ENCODE measurements at places on chromosomes 2 and 18.

DNA sequence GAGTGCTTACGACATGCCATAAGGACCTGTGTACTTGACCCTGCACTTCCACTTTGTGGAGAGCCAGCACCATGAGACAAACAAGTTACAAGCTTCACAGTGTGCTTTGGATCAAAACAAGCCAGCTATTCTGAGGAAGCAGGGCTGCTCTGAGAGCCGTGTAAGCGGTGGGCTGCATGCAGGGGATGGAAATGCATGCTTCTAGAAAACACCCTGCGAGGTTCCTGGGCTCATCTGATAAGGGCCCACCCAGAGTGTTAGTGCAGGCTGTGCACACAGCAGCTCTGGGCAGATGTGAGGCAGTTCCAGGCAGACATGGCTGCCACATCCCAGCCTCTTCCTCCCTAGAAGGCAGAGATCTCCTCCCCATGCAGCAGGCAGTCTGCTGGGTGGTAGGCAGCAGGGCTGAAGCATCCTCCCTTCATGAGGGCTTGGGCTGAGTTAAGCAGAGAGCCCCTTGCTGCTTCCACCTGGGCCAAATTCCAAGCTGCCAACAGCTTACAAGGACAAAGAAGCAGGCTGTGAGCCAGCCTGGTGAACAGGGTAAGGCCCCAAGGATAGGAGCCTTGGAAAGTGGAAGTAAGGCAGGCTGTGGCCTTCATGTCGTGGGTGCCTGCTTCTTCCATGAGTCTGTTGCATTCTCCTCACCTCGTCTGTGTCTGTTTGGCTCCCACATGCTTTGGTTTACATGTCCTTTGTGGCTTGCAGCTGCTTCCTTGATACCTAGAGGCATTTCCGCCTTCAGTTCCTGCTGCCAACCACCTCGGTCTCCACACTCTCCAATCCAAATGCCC is 7.7 kb downstream of the PSD4 start:
- DNase-seq, result no peak

GRCh38 chr18:47526147-47526546 is 274.7 kb upstream of the SKOR2 start:
- DNase-seq, result no peak

DNA sequence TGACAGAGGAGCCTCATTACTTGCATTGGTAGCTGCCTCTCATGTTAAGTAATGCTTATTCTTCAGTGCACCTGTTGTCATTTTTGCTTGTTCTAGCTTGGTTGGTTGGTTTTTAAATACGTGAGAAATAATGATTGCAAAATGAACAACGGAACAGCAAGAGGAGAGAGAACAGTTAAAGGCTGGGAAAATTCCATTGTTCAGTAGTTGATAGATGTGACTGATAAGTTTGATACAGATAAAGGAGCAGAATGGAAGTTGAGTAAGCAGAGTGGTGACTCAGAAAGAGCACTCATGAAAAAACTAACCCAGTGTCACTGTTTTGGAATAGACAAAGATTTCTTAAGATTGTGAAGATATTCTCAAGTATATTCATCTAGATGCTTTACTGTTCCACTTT is 50.5 kb downstream of the MTA3 start:
- DNase-seq, result no peak

DNA sequence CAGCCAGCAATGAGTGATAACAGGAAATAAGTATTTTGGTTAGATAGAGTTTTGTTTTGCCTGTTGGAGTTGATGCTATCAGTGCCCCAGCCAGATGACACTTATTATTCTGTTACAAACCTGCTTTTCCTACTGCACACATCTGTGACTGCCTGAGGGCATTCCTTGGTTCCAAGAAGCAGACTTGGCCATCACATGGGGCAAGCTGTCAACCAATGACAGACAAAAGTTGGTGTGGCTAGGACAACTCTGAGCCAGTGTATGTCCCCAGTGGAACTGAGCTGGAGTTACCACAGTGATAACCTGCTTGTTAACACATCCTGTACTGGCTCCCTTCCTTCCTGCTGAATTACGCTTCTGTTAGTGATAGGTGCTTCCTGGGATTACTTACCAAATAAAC is 54.5 kb downstream of the FAM171B start:
- DNase-seq, result no peak

DNA sequence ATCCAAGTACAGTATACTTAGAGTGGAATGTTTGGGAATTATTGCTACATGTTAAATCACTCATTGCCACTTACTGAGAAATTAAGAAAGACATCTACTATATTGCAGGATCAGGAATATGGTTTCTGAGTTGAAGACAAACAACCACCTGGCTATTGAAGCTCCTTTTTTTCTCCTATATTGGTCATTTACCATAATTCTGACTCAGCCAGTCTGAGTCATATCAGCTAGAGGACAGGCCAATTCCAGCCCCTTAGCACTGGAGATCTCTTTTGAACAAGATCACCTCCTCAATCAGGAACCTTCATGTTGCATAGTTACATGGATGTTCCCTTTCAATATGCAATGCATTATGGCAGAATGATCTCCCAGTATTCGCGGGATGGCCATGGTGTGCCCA is 42.7 kb upstream of the CDH19 start:
- DNase-seq, result no peak

- DNase-seq, result no peak
These were observed 513.8 kb downstream of the RNF144A start for GRCh38 chr2:7430869-7431641.

- DNase-seq, result no peak
These were observed 328.4 kb downstream of the CDH7 start for GRCh38 chr18:66078925-66079800.

- DNase-seq, result no peak
These were observed 22.4 kb downstream of the FOSL2 start for GRCh38 chr2:28415010-28415409.

GRCh38 chr18:51288582-51288981 is 91.1 kb upstream of the MEX3C start:
- DNase-seq, result no peak

- DNase-seq, result no peak
These were observed 38.1 kb downstream of the SMAD4 start for GRCh38 chr18:51068105-51068504.

- DNase-seq, result no peak
These were observed 484.8 kb upstream of the NETO1 start for GRCh38 chr18:73352546-73352945.

DNA sequence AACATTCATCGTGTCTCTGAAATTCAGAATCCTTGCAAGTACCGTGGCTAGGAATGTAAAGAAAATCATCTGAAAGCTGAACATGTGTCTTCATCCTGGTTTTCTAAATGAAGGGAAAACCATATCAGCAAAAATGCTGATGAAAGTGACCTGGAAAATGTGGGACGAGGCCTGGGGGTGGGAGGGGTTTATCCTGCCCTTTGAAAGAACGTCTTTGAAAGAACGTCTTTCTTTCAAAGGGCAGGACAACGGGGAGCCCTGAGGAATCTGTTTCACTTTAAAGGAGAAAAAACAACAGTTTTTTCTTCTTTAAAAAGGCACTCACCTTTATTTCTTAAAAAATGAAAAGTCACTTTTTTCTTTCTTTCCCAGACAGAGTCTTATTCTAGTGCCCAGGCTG is 185.2 kb downstream of the ALPK2 start:
- no peak for DNase-seq

- no peak for DNase-seq
These were observed 787 bp upstream of the TRIM54 start for GRCh38 chr2:27281442-27281841.

- no peak for DNase-seq
These were observed 81.7 kb downstream of the ARHGEF4 start for GRCh38 chr2:130918393-130918792.

- no peak for DNase-seq
These were observed 2.9 kb upstream of the GTF3C3 start for GRCh38 chr2:196802401-196802800.

DNA sequence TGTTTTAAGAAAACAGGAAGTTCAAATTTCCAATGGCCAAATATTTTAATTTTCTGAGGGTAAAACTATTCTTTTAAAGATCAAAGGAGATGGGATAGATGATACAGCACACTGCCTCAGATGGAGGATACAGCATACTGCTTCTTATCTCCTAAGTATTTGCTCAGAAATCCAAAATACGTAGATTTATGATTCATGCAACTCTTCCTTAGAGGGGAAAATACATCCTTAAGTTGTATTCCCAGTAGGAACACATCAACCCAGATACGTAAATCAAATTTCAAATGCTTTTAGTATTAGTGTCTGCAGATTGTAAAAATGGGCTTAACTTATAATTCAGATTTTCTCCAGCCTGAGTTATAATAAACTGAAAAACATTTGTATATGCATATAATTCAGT is 235.2 kb downstream of the ZNF385B start:
- DNase-seq, result no peak

GRCh38 chr2:188979187-188980114 is 5.3 kb downstream of the COL3A1 start:
- DNase-seq, result no peak

DNA sequence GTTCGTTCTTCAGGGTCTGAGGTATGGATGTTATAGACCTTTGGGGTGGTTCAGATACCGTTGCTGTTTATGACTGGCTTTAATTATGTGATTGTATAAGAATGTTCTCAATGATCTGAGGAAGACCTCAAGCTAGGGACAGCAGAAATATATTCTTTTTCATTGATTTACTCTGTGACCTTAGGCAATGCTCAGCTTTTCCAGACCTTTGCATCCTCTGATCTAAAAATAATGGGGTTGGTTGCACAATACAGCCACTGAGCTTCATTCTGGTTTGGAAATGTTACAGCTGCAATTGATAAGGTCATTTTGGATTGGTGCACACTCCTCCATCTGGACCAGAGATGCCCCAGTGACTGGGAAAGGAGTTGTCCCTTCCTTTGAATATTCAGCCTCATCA is 17.2 kb upstream of the CABYR start:
- no peak for DNase-seq

- DNase-seq, result no peak
These were observed 44.5 kb downstream of the TMEM131 start for GRCh38 chr2:97951155-97951680.

DNA sequence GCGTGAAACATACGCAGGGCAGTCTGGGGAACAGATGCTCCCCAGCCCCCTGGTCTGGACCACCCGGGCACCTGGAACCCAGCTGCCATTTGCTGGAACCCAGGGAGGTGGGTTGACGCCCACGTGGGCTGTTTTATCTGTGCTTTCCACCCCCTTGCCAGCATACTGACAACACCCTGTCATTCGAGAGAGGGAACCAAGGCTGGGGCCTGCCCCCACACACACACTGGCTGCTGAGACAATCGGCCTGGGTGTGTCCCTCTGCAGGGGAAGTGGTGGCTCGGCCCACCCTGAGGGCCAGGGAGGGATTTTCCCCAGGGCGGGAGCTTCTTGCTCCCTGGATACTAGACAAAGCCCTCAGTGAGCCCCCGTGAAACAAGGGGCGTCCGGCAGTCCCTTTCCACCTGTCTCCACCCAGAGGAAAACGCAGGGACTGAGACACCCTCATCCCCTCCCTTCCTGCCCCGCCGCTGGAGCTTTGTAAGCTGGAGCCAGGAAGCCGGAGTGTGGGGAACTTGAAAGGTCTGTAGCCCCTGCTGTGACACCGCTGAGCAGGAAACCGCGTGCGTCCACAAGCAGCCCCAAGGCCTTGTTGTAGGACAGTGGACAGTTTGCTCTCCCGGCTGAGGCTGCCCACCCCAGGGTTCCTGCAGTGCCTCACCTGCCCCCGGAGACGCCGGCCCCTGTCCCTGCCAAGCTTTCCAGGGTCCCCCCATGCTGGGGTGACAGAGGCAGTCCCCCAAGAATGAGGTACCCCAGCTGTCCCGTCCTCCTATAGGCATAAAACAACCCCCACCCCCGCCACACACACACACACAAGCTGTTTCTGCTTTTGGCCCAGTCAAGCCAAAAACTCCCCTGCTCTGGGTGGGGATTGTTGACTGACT is 14.1 kb upstream of the KLF11 start:
- DNase-seq, result no peak

DNA sequence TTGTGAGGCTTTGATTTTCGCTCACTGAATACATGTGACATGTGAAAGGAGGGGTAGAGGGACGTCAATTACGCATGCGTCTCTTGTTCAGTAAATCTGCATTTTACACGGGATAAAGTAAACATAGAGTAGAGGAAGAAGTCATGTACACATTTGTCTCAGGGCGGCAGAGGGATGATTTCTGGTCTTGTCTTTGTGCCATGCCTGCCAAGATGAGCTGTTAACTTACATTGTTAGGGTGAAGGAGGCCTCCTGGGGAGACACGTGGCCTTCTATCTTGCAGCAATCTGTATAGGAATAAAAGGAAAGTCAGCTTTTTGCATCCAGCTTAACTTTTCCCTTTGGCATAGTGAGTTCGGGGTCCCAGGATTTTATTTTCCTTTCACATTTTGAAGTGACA is 106.3 kb downstream of the LDLRAD4 start:
- no peak for DNase-seq
